ENCODE measurements at places on chromosomes 2 and 18. TPM values are rescaled to one million over a fixed set of nuclear protein-coding genes. Genes with fewer than 3 reads are reported as not detected.

DNA sequence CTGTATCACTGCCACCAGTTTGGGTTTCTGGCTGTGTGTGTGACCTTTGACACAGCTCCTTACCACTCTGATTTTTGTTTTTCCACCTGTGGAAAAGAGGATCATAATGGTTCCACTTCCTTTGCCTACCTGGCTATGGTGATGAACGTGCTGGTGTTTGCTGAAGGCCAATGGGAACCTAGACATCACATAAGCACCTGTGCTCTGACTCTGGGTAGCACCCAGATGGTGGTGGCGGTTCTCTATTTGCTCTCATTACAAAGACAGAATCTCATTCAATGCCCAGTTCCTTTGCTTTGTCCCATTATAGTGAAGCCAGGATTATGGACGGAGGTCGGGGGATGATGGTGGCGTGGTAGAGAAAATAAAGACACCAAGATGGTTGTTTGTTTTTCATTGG, 121.2 kb upstream of the GATA6 start:
- DNase-seq, result no peak

DNA sequence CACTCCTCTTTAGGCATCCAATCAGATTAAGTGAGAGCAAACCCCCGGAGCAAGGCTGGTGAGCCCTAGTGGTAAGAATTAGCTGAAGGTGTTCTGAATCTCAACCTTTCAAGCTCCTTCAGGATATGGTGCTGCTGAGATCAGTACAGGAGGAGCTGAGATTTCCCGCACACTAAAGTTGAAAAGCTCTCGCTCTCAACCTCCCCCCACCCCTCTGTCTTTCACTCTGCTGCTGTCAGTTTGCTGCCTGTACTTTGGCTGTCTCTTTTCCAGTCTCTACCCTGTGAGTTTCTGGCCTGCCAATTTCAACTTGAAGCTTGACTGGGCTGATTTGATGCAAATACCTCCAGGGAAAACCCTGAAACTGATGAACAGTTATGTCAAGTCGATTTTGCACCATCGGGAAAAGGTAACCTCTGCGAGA, 15.7 kb downstream of the ZEB2 start:
- DNase-seq, result no peak

- no peak for DNase-seq
Observed at GRCh38 chr2:20781656-20782265, 41.1 kb downstream of the LDAH start.

GRCh38 chr2:112151701-112152440, 13.7 kb downstream of the FBLN7 start:
- DNase-seq, result no peak

- DNase-seq, result no peak
Observed at GRCh38 chr2:25323042-25323514, 18.6 kb downstream of the DNMT3A start.

- DNase-seq, result no peak
Observed at GRCh38 chr2:94622113-94622618, 249.1 kb upstream of the TEKT4 start.

DNA sequence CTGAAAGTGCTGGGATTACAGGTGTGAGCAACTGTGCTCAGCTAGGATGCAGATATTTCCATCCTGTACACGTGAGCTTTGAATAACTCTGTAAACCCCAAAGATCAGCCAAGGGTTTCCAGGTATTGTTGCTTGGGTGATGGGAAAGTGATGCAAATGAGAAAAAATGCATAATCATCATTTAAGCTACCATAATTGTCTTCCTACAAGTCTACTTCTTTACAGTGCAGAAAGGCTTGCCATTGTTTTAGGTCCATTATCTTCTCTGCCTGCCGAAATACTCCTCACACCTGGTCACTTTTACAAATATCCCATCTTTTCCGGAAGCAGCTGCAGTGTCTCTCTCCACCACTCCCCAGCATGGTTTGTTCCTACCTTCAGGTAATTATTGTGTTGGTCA, 259.8 kb upstream of the CCDC68 start:
- DNase-seq, result no peak

- DNase-seq, result no peak
Observed at GRCh38 chr2:13650586-13651180, 933.9 kb downstream of the TRIB2 start.

- no peak for DNase-seq
Observed at GRCh38 chr2:143805666-143806065, 676.4 kb downstream of the ARHGAP15 start.

- DNase-seq, result no peak
Observed at GRCh38 chr18:63348508-63349136, 18.4 kb downstream of the KDSR start.

- no peak for DNase-seq
Observed at GRCh38 chr2:26561918-26562810, 79.0 kb downstream of the CIB4 start.

GRCh38 chr2:15069149-15069548, 436.6 kb downstream of the LRATD1 start:
- no peak for DNase-seq

- no peak for DNase-seq
Observed at GRCh38 chr2:1835581-1836201, 91.4 kb upstream of the PXDN start.

DNA sequence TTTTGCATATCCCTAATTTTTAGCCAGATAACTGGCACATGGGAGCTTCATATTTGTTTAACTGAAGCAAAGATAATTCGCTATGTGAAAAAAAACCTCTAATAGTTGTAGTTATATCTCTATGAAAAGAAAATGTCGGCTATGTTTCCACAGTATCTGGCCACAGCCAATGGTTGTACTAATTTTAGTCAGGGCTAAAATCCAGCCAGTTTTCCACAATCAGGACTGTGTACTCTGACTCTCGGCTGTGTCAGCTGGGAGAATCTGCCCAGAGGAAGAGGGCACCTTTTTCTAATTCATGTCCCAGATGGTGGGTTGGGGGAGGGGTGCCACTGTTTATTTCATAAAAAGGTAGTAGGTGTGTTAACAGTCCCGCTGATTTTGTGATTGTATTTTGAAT, 38.8 kb downstream of the STRADB start:
- DNase-seq, result no peak

DNA sequence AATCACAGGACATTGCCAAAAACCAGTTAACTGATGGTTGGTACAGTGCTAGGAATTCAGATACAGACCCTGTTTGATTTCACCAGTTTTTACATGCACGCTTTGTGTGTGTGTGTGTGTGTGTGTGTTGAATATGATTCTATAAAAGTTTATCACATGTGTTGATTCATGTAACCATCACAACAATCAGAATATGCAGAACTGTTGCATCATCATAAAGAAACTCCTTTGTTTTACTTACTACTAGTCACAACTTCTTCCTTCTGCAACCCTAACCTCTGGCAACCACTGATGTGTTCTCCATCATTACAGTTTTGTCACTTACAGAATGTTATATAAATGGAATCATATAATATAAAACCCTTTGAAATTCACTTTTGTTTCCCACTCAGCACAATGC, 144.8 kb upstream of the CYP26B1 start:
- no peak for DNase-seq

DNA sequence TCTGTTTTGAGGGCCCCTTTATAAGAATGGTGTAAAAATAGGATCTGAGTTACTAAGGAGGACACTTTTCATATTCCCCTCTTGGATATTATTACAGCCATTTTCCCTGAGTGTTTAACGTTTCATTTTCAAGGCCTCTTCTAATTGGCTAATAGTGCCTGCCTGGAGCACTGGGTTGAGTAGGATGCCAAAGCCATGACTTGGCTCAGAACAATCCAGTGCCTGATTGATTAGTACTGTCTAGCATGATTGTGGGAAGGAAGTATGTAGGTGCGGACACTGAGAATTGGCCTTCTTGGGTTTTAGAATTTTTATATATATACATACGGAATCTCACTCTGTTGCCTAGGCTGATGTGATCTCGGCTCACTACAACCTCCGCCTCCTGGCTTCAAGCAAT, 66.1 kb downstream of the NAB1 start:
- DNase-seq, result no peak

DNA sequence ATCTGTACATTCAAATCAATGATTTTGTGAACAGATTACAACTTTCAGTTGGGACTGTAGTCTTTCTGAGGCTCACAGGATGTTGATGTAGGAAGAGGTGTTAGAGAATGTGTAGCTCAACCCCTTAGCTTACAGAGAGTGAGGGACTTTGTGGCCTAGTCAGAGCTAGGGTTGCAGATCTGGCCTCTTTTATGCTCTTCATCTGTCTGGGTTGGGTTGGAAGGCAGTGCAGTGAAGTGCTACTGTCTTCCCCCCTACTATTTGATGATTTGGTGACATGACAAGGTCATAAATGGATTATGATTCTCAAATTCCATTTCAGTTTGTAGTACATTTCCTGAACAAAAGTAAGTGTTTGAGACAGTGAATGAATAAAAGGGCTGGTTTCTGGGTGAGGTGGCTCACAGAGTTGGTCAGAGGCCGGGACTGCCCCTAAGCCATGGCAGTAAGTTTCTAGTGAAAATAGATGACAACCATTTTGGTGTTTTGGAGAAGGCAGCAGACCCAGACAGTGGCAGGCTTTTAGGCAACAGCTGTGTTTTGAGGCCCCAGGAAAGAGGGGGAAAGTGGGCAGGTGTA, 21.6 kb downstream of the MAP4K4 start:
- DNase-seq, result no peak

GRCh38 chr2:174171686-174172445, 76.5 kb downstream of the OLA1 start:
- no peak for DNase-seq

GRCh38 chr2:165054652-165055051, 99.3 kb upstream of the SLC38A11 start:
- no peak for DNase-seq

DNA sequence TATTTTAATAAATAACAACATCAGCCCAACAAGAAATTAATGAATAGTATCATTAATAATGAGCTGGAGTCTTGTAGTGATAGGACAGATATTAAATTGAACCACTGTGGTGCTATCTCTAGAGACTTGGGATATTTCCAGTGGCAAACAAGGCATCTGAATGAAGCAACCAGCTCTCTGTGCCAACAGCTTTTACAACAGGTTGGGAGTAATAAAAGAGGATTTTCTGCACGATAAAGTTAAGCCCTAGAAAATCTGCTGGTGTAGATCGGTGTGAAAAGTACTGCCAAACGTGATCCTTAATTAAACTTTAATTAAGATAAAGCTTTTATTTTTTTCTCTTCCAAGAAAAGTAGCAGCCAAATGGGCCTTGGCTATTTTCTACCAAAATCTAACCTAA, 385.5 kb downstream of the NR4A2 start:
- DNase-seq, result no peak

DNA sequence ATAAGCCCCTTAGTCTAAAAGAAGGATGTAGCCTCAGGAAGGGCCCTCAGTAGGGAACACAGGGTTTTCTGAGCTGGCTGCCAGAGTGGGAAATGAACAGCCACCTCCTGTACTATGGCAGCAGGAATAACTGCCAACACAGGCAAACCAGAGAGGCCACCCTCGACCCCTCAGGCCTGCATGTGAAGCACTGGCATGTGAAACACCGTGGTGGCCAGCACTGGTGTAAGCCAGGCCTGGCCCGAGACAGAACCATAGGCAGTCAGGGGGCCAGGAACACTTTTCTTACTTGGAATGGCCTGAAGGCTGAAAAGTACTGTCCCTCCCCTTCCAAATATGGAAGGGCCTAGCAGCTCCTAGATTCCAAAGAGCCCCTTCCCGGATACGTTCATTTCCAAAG, 28.2 kb downstream of the SFXN5 start:
- DNase-seq, result no peak

DNA sequence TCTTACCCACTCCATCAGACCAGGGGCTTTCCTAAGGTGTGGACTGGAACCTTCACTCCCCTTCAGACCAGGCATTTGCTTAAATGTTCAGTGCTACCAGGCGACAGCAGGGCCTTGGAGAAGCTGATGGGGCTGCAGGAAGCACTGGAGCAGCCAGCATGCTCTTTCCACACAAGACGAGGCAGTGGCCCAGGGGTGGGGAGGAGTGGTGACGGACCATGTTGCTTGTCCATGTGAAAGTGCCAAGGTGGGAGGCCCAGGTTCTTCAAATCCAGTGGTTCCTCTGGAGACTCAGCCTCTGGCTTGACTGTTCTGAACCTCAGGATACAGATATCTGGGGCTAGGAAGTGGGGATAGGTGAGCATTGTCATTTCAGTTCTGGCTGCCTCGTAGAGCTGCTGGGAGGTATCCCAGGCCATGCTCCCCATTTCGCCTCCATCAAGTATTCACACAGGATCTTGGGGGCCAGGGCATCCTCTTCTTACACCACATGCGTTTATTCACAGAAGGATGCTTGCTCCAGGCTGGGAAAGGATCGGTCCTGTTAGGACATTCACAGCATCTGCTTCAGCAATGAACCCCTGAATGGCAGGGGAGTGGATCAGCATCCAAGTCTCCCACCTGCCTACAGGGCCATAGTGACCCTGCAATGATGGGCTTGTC, 62.2 kb downstream of the SFXN5 start:
- no peak for DNase-seq

DNA sequence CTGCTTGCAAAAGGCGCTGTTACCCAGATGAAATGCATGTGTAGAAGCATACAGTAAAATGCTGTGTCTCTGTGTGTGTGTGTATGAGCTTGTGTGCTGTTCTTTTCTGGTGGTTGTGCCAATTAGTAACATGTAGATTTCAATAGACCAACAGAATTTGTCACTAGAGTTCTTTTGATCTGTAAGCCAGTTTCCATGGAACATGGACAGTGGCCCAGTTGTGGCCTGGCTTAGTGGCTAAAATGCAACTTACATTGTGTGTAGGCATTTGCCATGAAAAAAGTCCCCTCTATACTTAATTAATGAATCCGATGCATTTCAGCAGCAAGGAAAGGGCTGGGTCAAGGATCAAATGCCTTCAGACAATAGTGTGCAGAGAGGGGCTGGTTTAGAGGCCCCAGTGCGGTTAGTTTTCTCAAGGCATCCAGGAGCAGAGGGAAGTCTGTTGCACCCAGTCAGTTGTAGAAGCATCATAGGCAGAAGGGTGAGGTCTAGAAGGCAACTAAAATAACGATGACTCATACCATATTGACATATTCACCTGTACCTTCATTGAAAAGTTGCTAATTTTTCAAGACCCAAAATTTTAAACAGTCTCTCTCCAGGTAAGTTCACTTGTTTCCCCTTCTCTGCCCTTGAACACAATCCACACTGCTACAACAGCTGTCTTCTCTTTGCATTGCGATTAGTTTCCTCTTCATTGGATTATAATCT, 366.9 kb upstream of the SPRED2 start:
- no peak for DNase-seq

DNA sequence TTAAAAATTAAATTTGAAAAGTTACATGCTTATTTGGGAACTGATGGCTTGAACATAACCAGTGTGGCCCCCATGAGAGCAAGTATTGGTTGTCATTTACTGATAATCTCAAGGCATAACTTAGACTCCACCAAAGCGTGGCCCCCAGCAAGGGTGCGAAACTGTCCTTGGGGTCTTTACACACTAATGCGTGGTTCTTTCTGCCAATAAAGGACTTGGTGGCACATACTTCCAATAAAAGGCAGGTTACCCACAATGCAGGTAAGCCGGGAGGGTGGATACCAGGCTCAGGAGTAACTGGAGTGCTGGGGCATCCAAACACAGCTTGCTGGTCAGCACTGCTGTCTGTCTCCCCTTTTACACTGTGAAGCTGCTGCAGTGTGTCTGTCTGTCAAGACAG, 278.2 kb upstream of the NCKAP5 start:
- DNase-seq, result no peak

The NOL4 gene
- total RNA-seq, result 137 TPM

The HOXD8 gene
- not detected for total RNA-seq

The ERBB4 gene
- 127 TPM for total RNA-seq

The SLC4A5 gene
- total RNA-seq, result 2.2 TPM

The PLB1 gene
- 2.3 TPM for total RNA-seq

The CEBPZ gene
- total RNA-seq, result 65.0 TPM

The FLACC1 gene
- 3.7 TPM for total RNA-seq

The SCN7A gene
- total RNA-seq, result 1.6 TPM

The KIAA2012 gene
- total RNA-seq, result 0.47 TPM

The TMEM17 gene
- total RNA-seq, result 6.4 TPM

The IL1F10 gene
- not detected for total RNA-seq

The CNDP1 gene
- 0.16 TPM for total RNA-seq

Measured in occipital lobe (tissue), 3 donors.